ENCODE measurements at places on chromosomes 7 and 10.

DNA sequence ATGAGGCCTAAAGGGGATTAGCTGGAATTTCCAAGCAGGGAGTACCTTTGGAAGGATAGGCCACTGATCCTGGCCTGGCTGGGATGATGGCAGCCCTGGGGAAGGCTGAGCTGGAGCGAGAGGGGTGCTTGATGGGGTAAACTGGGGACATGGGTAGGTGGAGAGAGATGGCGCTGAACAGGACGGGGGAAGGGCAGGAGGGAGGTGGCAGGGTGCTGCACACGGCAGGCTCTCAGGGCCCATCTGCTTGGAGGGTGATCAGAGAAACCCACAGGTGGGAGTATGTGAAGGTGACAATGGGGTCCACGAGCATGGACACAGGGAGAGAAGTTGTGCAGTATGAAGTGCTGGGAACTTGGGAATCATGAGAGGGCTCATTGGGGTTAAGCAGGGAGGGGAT, 10.3 kb downstream of the MAT1A start:
- no peak for DNase-seq

- DNase-seq: no peak
Measured at GRCh38 chr10:34323192-34323591, 491.9 kb downstream of the PARD3 start.

GRCh38 chr10:113267619-113268562, 285.0 kb upstream of the HABP2 start:
- no peak for DNase-seq

GRCh38 chr10:131881104-131881880, 19.5 kb upstream of the PPP2R2D start:
- no peak for DNase-seq

- no peak for DNase-seq
Measured at GRCh38 chr10:49023752-49024151, 84.1 kb upstream of the LRRC18 start.

GRCh38 chr10:123604506-123604905, 61.6 kb upstream of the GPR26 start:
- no peak for DNase-seq

GRCh38 chr7:112079673-112080072, 126.5 kb downstream of the DOCK4 start:
- DNase-seq: no peak

GRCh38 chr7:74101061-74101681, 17.6 kb downstream of the LIMK1 start:
- no peak for DNase-seq

GRCh38 chr7:131845573-131846314, 289.3 kb upstream of the PODXL start:
- DNase-seq: no peak

DNA sequence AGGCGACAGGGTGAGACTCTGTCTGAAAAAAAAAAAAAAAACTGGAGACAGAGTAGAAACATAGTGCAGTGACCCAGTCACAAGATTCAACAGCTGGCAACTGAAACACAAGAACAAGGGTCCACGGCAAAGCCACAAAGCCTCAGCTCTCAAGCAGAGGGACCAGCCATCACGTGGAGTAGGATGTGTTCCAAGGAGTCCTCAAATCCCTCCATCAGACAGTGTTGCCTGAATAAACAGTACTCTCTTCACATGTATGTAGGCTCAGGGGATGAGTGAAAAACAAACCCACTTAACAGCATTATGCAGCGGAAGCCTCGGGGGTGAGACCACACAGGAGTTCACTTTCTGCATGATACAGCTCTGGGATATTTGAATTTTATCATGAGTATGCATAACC, 62.0 kb downstream of the SLIT1 start:
- no peak for DNase-seq

- no peak for DNase-seq
Measured at GRCh38 chr7:125847692-125848091, 918.1 kb upstream of the POT1 start.

- no peak for DNase-seq
Measured at GRCh38 chr7:96236198-96237039, 85.5 kb downstream of the SLC25A13 start.

GRCh38 chr7:27364344-27364758, 121.7 kb downstream of the EVX1 start:
- DNase-seq: no peak

DNA sequence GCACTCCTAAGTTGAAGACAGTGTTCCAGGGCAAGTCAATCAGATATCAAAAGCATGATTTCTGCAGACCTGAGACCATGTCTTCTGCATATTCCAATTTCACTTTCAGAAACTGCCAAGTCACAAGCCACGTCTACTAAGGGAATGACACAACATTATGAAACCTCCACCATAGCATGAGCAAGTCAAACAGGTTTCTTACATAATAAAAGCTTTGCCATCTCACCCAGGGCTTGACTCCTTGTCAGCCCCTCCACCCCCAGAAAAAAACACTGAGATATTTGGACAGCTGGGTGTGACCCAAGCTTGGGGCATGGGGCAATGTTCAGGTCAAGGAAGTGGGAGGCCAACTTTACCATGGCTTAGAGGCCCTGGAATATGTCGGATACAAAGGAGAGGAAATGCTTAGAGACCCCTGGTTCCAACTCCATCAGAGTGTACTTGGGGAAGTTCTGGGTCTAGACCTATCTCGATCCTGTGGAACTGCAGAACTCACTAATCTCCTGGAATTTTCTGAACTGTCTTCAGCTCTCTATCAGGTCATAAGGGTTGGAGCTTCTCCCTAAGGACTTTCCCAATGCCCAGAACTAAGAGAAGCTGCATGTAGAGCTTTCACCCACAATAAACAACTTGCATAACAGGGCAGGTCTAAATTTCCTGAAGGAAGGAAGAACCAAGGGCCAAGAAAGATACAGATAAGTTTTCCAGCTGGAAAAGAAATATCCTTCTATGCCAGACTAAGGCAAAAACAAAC, 80.6 kb upstream of the NAMPT start:
- DNase-seq: no peak

DNA sequence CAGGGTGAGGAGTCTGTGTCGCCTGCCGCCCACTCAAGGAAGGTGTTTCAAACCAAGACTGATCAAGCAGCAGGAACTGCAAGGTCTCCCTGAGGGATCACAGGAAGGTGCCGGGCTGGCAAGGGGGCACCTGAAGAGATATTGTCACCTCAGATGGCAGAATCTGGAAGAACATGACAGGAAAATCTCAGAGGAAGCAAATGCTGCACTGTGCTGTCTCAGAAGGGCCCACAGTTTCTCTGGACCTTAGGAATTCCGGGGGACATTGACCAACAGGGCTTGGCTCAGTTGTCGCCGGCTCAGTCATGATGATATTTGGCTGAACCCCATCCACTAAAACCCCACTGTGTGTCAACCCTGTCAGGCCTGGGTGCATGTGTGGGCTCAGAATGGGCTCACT, 31.9 kb upstream of the GPR26 start:
- no peak for DNase-seq

- no peak for DNase-seq
Measured at GRCh38 chr7:1649751-1650326, 20.2 kb upstream of the ELFN1 start.

Measured in stimulated activated CD8-positive, alpha-beta memory T cell treated with anti-CD3 and anti-CD28 coated beads, Interleukin-7, amount 100 ng/mL, for 1 hour (primary cell).